ENCODE measurements at places on chromosomes 16 and 17. TPM values are rescaled to one million over a fixed set of nuclear protein-coding genes. Genes with fewer than 3 reads are reported as not detected.

The KRTAP1-3 gene
- total RNA-seq: not detected

The GNPTG gene
- 37.6 TPM for total RNA-seq

The AATK gene
- 26.4 TPM for total RNA-seq

The NARF gene
- total RNA-seq: 62.1 TPM

The SARM1 gene
- total RNA-seq: 32.8 TPM

The CA5A gene
- 0.74 TPM for total RNA-seq

The OMG gene
- total RNA-seq: not detected

The TM4SF5 gene
- total RNA-seq: 9.9 TPM

The NFATC3 gene
- 43.9 TPM for total RNA-seq

The AHSP gene
- not detected for total RNA-seq

The ST6GALNAC2 gene
- total RNA-seq: 0.77 TPM

The CALB2 gene
- total RNA-seq: 0.65 TPM

The IKZF3 gene
- 2.8 TPM for total RNA-seq

The WFDC1 gene
- not detected for total RNA-seq
